ENCODE measurements at places on chromosomes 1 and 21.

- H3K36me3 ChIP-seq: no peaks in the 10 kb centered on the region
- no peaks in the 10 kb centered on the region for H3K27me3 ChIP-seq
- no peak overlapping the region for H3K4me3 ChIP-seq
- H3K4me1 ChIP-seq: no peaks in the 10 kb centered on the region
- no peak overlapping the region for H3K27ac ChIP-seq
Measured at GRCh38 chr1:37094302-37094701, 60.0 kb upstream of the GRIK3 start.

- peaks cover 13% of the 10 kb centered on the region for H3K4me1 ChIP-seq
- no peak overlapping the region for H3K4me3 ChIP-seq
- H3K27ac ChIP-seq: no peak overlapping the region
Measured at GRCh38 chr21:43771199-43771675, 4.9 kb downstream of the CSTB start.

- no peaks in the 10 kb centered on the region for H3K27me3 ChIP-seq
- peak overlapping the region; percentile 90 for H3K4me3 ChIP-seq
- no peaks in the 10 kb centered on the region for H3K36me3 ChIP-seq
- H3K4me1 ChIP-seq: peaks cover 22% of the 10 kb centered on the region
- H3K27ac ChIP-seq: peak overlapping the region; percentile 92
Measured at GRCh38 chr1:229557913-229558414, 543 bp downstream of the ABCB10 start.

DNA sequence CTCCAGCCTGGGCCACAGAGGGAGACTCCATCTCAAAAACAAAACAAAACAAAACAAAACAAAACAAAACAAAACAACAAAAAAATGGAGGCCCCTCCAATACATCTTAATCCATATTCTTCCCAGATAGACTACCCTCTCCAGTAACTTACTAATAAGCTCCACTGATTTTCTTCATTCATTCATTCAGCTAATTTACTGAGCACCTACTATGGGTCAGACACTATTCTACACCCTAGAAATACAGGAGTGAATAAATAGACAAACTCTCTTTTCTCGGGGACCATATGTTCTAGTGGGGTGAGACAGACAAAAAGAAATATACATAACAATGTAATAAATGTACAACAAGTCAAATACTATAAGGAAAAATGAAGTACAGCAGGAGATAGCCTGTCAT, 7.8 kb upstream of the CDC20 start:
- no peaks in the 10 kb centered on the region for H3K27me3 ChIP-seq
- H3K27ac ChIP-seq: no peak overlapping the region
- no peak for DNase-seq
- H3K4me1 ChIP-seq: peaks cover 12% of the 10 kb centered on the region
- H3K4me3 ChIP-seq: no peak overlapping the region

DNA sequence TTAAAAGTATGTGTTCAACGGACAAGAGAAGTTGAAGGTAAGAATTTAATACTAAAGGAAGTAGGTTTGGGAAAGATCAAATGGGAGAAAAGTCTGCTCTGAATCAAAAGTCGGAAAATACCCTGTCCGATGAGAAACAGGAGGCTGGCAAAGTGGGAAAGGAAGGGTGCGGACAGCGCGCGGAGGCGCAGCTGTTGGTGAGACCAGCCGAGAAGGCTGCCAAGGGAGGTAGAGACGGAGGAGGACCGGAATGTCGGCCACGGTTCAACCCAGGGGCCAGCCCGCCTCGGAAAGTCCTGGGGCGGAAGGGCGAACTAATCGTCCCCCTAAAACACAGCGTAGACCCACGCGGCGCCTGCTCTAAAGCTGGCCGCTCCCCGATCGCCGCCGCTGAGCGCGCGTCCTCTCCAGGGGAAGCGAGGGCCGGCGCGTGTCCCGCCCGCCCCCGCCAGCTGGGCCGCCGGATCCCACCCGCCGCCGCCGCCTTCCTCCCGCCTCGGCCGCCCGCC, 639 bp upstream of the SPATA1 start:
- H3K4me3 ChIP-seq: peak overlapping the region; percentile 63
- DNase-seq: peak; percentile 78
- H3K4me1 ChIP-seq: peaks cover 15% of the 10 kb centered on the region
- peak overlapping the region; percentile 92 for H3K27ac ChIP-seq
- H3K36me3 ChIP-seq: peaks cover 6% of the 10 kb centered on the region
- H3K27me3 ChIP-seq: no peaks in the 10 kb centered on the region

- no peak overlapping the region for H3K27ac ChIP-seq
- H3K4me1 ChIP-seq: no peaks in the 10 kb centered on the region
- DNase-seq: no peak
- no peaks in the 10 kb centered on the region for H3K36me3 ChIP-seq
- no peak overlapping the region for H3K4me3 ChIP-seq
Measured at GRCh38 chr1:197451381-197451780, 183.3 kb downstream of the CRB1 start.

DNA sequence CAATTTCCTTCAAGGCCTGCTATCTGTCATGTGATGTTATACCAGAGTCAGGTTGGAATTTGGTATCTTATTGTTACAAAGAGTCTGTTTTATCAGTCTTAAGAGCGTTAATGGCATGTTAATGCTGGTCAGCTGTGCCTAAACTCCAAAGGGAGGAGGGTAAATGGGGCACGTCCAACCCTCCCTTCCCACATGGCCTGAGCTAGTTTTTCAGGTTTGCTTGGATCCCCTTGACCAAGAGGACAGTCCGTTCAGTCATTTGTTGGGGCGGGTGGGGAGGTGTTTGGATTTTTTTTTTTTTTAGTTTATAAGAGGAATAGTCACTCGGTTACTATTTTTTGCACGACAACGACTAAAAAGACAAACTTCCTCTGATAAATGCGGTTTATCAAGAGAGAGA, 63.8 kb upstream of the LYST start:
- DNase-seq: no peak
- H3K4me3 ChIP-seq: no peak overlapping the region
- H3K27me3 ChIP-seq: no peaks in the 10 kb centered on the region

DNA sequence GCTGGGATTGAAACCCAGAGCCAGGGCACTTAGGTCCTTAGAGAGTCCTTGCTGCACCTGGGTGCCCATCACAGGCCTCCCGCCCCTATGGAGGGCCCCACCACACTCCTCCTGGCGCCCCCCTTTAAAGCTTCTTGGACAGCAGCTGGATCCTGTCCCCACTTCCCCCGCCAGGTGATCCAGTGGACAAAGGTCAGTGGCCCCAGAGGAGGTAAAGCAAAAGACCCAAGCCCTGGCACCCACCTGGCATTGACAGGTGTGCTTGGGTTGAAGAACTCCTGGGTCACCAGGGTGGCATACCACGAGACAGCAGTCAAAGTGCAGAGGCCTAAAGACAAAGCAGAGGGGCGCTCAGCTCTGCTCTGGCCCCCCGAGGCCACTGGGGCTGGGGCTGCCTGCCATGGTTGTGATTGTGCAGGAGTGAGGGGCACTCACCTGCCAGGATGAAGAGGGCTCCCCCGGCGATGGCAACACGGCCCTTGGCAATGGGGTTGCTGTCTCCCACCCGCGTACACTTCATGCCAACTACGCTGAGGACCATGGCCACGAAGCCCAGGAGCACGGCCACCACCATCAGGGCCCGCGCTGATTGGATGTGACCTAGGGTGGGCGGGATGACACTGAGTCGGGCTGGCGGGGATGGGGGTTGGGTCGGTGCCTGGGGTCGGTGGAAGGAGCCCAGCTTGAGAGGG, 1.9 kb downstream of the CLDN19 start:
- no peaks in the 10 kb centered on the region for H3K27me3 ChIP-seq
- no peak overlapping the region for H3K4me3 ChIP-seq
- peaks cover 14% of the 10 kb centered on the region for H3K4me1 ChIP-seq
- no peaks in the 10 kb centered on the region for H3K36me3 ChIP-seq

GRCh38 chr1:167344112-167344511, 123.4 kb downstream of the POU2F1 start:
- no peak for DNase-seq
- no peaks in the 10 kb centered on the region for H3K4me1 ChIP-seq
- H3K27ac ChIP-seq: no peak overlapping the region
- no peak overlapping the region for H3K4me3 ChIP-seq
- H3K27me3 ChIP-seq: no peaks in the 10 kb centered on the region

DNA sequence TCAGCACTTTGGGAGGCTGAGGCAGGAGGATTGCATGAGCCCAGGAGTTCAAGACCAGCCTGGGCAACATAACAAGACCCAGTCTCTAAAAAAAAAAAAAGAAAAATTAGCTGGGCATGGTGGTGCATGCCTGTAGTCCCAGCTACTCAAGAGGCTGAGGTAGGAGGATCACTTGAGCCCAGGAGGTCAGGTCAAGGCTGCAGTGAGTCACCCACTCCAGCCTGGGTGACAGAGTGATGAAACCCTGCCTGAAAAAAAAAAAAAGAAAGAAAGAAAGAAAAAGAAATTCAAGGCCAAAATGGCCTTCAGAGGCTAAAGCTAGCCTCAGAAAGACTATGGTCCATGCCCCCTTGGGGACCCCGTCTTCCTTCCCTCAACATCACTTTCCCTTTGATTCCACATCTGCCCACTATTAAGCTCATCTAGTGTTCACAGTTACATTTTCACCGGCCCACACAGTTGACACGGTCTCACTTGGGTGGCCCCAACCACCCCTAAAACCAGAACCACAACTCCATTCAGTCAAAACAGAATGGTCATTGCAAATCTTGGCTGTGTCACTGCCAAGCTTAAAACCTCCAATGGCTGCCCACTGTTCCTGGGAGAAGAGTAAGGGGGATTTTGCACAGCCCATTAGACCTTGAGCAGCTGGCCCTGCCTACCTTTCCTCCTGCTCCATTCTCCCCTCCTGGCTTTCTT, 2.1 kb upstream of the CAPN8 start:
- no peaks in the 10 kb centered on the region for H3K4me1 ChIP-seq
- H3K4me3 ChIP-seq: no peak overlapping the region
- no peak for DNase-seq
- H3K27ac ChIP-seq: no peak overlapping the region

DNA sequence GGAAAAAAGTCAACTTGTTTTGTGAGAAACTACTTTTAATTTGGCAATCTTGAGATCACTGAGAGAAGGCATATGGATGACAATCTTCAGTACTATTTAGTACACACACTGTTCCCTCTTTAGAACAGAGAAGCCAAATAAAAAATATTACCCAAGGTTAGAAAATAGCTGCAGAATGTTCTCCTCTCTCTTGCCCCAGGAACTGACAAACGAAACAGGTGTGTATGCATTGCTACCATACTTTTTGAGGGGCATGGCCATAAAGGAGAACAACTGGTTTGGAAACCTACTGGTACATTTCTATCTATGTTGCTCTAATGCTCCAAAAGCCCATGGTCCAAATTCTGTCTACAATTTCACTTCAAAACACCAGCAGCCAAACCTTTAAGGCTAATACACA, 5.7 kb downstream of the TOR1AIP2 start:
- H3K36me3 ChIP-seq: peaks cover 13% of the 10 kb centered on the region
- no peaks in the 10 kb centered on the region for H3K27me3 ChIP-seq
- peaks cover 36% of the 10 kb centered on the region for H3K4me1 ChIP-seq

DNA sequence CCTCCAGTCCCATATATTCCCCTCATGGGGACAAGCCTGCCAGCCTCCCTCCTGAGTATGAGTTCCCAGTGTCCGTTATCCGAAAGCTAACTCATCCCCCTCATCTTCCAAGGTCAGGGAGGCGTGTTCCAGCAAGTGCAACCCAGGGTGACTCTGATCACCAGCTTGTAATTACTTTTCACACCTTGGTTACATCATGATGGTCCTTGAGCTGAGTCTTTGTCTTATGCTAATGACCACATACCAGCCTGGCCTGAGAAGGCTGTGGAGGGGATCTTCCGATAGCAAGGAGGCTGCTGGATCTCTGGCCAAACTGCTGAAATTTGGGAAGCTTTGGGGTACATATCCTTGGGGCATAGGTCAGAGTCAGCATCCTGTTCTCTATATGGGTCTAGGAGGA, 99.6 kb downstream of the DDX20 start:
- H3K36me3 ChIP-seq: no peaks in the 10 kb centered on the region
- no peaks in the 10 kb centered on the region for H3K4me1 ChIP-seq
- DNase-seq: no peak
- peaks cover 18% of the 10 kb centered on the region for H3K27me3 ChIP-seq
- no peak overlapping the region for H3K4me3 ChIP-seq
- no peak overlapping the region for H3K27ac ChIP-seq

DNA sequence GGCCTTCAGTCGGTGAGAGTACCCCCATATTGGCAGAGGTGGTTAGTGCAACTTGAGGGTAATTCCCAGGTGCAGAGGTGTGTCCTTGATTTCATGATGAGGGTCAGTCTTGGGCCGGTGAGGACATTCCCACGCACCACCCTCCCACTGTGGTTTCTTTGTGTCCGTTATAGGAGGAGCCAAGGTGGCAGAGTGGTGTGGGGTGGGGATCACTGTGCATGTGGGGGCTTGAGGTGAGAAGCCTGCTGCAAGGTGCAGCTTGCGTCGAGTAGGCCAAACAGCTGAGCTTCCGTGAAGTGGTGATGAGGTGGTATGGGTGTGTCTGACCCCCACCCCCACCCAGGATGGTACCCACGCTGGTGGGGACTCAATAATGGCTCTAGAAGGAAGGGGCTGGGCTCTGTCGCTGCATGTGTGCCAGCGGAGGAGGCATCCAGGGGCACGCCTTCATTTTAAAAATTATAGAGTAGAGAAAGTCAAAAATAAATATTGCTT, 6.2 kb downstream of the PTPRF start:
- DNase-seq: no peak
- peaks cover 10% of the 10 kb centered on the region for H3K4me1 ChIP-seq
- no peaks in the 10 kb centered on the region for H3K36me3 ChIP-seq
- H3K27ac ChIP-seq: no peak overlapping the region
- H3K27me3 ChIP-seq: no peaks in the 10 kb centered on the region

DNA sequence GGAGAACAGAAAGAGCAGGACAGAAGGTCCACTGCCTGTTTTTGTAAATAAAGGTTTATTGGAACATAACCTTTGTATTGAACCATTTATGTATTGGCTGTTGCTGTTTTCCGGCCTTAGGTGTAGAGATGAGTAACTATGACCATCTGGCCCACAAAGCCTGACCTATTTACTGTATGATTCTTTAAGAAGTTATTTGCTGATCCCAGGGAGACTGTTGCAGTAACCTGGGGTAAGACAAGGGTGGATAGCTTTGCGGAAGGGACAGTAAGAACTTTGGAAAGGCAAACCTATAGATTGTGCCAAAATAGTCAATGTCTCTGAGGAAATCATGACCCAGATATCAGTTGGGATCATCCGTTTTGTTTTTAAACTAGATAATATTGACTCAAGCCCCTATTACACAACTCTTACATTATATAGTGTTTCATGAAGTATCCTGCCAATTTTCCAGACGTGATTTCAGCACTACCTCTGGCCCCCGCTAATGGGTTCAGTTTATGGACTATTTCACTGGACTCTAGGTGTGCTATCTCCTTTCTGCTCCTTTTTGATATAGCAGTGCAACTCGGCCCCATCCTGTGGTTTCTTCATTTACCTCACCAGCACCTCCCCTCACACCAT, 20.8 kb upstream of the TLCD4 start:
- no peak for DNase-seq
- H3K4me1 ChIP-seq: no peaks in the 10 kb centered on the region
- H3K4me3 ChIP-seq: no peak overlapping the region
- no peaks in the 10 kb centered on the region for H3K36me3 ChIP-seq
- H3K27me3 ChIP-seq: no peaks in the 10 kb centered on the region

- no peak overlapping the region for H3K4me3 ChIP-seq
- DNase-seq: no peak
- H3K27ac ChIP-seq: no peak overlapping the region
- H3K36me3 ChIP-seq: no peaks in the 10 kb centered on the region
- H3K4me1 ChIP-seq: peaks cover 7% of the 10 kb centered on the region
- no peaks in the 10 kb centered on the region for H3K27me3 ChIP-seq
Measured at GRCh38 chr21:45048026-45048698, 26.2 kb upstream of the ADARB1 start.

- no peak overlapping the region for H3K4me3 ChIP-seq
- no peak overlapping the region for H3K27ac ChIP-seq
- H3K4me1 ChIP-seq: peaks cover 5% of the 10 kb centered on the region
- peaks cover 13% of the 10 kb centered on the region for H3K36me3 ChIP-seq
Measured at GRCh38 chr1:42851420-42851819, 5.0 kb downstream of the ZNF691 start.

- DNase-seq: no peak
- no peaks in the 10 kb centered on the region for H3K36me3 ChIP-seq
- peak overlapping the region; percentile 79 for H3K4me3 ChIP-seq
- H3K27me3 ChIP-seq: no peaks in the 10 kb centered on the region
- H3K27ac ChIP-seq: peak overlapping the region; percentile 66
Measured at GRCh38 chr21:34615487-34615814, 538 bp upstream of the RCAN1 start.
